ENCODE measurements at places on chromosomes 5 and 9.

- DNase-seq, result no peak
These were observed 221.1 kb upstream of the ACTBL2 start for GRCh38 chr5:57703721-57704120.

- no peak for DNase-seq
These were observed 172.3 kb downstream of the SEMA5A start for GRCh38 chr5:9373571-9373970.

GRCh38 chr5:38045446-38045845 lies 205.6 kb upstream of the GDNF start:
- no peak for DNase-seq

DNA sequence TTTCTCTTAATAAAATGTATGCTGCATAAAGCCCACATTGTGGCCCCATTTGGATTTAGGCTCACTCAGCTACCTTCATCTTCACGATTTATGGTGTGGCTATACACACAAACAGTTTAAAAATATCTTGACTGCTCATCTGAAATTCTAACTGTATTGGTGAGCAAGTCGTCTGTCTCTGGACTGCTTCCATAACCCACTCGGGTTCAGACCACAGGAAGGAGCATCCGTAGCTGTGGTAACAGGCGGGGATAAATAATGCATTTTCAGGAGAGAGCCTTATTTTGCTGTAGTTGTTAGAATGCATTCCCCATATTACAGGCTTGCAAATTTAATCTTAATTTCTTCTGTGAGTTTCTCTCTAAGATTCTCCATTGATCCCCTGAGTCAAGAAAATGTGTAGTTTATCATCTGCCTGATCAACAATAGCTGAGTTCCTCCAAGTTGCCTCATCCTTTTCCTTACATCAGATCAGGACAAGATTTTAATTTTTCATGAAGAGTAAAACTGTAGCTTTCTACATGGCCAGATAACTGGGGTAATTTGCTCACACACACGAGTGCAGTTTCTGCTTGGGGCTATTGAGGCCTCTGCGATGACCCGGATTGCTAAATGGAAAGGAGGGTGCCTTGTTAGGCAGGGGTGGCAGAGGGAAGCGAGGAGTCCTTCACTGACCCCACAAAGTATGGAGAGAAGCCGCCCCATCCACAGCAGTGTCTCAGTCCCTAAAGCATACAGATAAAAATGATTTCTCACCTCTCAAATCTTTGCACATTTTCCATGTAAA lies 133.9 kb downstream of the FSTL4 start:
- DNase-seq, result no peak

DNA sequence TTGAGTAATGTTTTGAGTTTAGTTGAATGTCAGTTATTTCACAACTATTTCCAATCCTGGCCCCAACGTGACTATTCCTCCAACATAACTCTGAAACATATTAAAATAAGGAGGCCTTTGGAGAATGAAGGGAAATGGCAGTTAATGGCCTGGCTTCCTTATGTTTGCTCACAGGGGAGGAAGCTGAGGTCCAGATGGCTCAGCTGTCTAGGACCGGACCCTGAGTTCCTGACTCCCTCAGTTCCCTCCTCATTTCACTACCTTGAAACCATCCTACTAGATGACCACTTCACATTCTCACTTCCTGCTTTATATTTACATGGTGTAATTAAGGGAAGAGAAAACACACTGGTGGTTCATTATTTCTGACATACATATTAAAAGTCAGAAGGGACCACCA lies 6.6 kb downstream of the OTULINL start:
- DNase-seq, result no peak

DNA sequence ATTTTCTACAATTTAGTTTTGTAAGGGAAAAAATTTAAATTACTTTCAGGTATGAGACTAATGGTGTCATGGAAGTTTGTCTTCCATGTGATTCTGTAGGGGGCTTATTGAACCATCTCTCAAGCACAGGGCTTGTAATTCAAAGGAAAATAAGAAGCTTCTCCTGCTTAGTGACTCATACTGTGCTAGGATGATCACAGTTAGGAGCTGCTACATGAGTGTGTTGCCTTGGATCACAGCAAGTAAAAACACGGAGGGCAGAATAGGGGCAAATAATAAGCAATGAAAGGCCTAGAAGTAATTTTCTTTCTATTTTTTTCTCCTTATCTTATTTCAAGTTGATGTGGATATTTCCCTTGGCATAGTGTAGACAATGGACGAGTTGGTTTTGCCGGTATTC lies 28.9 kb downstream of the TMEM167A start:
- DNase-seq, result no peak

GRCh38 chr5:149878371-149878770 lies 66.2 kb downstream of the PDE6A start:
- no peak for DNase-seq

DNA sequence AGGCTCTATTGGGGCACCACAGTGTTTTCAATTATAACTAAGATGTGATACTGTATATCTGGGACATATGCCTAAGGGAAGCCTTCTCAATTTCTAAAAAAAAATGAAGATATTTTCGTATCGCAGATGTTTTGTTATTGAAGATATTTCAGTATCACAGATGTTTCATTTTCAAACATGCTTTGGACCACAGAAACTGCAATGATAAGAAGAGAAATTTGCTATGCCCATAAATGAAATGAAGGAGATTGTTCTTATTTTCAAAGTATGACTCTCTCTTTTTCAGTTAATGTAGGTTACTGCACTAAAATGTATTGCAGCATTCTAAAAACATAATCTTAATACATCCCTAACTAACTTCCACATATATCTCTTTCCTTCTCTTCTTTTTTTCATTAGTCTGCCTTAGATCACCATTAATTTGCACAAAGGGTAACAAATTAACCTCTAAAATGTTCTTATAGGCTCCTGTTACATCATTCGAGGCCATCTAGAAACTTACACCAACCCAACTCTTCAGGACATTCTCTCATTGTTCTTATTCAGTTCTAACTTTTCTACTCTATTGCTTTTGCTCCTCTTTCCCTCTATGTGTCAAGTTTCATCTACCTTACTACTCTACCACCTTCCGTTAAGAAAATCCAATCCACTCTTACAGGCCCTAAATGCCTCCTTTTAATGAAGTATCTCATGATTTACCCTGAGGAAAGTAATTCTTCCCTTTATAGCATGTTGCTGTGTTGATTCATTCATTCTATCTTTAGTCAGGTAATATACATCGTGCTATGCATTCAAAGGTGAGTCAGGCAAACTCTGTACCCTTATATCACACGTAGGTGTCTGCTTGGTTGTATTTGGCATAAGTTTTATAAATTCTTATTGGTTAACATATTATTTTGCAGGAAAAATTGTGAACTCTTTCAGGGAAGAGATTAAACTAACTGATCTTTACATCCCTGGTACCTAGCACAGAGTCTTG lies 70.5 kb downstream of the ST8SIA4 start:
- no peak for DNase-seq

DNA sequence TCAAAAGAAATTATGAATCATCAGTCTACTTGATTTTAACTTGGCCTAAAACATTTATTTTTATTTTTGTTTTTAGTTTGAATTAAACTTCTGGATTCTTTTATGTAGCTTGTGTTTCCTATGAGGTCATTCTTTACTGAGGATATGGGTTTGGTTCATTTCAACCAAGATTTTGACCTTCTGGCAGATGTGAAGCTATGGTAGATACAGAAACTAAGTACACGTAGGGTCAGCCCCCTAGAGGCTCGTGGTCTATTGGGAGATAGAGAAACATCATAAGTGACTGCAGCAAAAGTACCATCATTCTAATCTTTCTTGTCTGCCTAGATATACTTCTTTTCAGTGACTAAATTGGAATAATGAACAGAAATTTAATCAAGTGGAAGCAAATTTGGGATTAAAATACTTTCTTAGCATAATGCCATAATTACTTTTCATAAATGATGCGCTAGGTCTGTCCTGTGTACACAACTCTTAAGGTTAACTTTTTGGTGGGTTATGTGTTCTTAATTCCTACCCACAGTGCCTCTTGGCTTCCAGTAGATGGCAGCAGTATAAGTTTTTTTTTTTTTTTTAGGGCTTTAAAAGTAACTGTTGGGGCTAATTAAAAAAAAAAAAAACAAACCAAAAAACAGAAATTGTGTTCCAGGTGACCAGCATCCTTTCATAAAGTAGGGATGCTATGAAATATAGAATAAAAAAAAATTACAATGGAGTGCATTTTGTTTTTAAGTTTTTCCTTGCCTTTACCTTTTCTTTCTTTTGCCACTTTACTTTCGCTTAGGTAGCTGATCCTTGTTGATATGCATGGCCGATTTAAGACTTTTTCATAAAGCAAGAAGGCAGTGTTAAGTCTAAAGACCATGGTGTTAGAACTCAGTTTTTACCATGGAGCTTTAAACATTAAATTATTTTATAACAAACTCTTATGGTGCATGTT lies 49.9 kb downstream of the LRRTM2 start:
- DNase-seq, result no peak

DNA sequence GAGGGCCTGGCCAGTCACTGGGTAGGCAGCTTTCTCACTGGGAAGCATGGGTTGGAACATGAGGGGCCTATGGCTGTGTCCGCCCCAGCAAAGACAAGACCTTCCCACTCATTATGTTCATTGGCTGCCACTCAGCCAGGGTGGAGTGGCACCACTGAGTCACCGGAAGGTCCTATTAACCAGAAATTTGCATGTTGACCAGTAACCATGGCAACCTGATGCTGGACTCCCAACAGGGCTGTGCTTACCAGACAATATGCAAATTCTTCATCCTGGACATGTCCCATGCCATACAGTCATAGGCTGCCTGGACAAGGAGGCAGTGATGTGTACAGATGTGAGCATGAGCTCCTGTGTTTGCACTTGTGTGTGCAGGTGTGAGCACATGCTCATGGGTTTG lies 66.7 kb downstream of the PSD2 start:
- DNase-seq, result no peak

- no peak for DNase-seq
These were observed 177.8 kb upstream of the SGCD start for GRCh38 chr5:156149213-156149612.

GRCh38 chr5:73822278-73822988 lies 196.4 kb downstream of the ARHGEF28 start:
- no peak for DNase-seq

DNA sequence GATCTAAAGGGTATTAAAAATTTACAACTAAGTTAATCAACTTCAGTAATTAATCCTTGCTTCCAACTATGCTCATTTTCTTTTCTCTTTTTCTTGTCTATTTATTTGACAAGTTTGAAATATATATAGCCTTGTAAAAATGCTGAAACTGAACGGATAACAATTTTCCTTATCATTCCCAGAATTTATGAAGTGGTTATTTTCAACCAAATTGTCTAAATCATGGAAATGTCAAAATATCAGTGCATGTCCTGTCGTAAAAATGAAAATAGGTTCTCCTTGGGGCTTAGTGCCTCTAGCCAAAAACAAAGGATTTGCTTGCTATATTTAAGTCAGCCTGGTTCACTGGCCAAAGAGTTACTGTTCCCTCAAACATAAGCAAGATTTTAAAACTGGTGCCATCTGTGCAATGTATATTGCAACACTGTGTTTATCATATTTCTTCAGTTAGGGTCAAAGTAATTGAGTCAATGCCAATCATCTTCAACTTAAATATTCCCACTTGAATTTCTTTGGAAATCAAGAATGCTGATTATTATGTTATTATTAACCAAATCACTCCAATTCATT lies 798.3 kb downstream of the MAT2B start:
- DNase-seq, result no peak

DNA sequence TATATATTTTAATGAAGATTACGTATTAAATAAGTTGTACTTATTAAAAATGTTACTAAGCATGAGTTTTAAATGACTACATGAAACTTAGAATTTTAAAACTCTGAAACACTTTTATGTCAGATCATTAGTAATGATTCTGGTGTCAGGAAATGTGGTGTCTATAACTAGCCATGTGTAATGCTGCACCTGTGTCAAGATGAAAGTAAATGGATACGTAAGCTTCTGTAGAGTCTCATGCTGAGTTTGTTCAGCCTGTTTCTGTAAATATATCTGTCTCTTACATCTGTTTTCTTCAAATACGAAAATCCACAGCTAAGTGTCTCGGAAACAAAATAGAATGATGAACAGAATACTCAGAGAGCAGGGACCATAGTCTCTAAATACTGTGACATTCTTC lies 278.0 kb upstream of the SMC2 start:
- DNase-seq, result no peak

DNA sequence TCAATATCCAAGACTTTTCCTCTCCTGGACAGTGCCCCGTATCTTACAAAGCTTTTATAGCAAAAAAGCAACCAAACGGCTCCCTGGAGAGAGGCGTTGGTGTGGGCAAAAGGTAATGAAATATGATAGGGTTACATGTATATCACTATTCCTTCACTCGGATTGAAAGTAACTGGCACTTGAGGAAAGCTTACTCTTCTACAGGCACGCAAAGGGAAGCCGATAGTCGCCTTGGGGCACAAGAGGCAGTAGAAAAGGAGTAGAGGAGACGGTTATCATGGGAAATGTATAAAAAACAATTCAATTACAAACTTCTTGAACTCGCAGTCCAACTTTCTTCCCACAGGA lies 1.1 kb downstream of the DIAPH1 start:
- DNase-seq, result no peak

GRCh38 chr9:129307227-129307970 lies 129.3 kb upstream of the IER5L start:
- DNase-seq, result no peak

- DNase-seq, result no peak
These were observed 413.3 kb downstream of the MLLT3 start for GRCh38 chr9:20208961-20209371.

DNA sequence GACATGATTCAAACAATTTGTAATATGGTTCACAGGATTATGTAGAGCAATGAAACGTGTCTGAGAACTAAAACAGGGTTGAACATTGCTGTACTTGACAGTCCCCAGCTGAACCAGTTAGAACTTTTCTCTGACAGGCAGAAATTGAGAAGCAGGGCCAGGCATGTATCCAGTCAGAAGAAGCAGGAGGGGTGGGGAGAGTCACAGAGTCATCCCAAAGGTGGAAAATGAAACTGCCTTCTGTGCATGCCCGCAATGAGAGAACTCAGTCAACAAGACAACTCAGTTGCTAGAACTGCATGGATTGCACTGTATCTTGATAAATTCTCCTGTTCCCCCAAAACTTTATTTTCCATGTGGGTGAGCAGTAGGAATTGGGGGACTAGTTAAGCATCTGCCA lies 72.9 kb upstream of the PRLR start:
- DNase-seq, result no peak

DNA sequence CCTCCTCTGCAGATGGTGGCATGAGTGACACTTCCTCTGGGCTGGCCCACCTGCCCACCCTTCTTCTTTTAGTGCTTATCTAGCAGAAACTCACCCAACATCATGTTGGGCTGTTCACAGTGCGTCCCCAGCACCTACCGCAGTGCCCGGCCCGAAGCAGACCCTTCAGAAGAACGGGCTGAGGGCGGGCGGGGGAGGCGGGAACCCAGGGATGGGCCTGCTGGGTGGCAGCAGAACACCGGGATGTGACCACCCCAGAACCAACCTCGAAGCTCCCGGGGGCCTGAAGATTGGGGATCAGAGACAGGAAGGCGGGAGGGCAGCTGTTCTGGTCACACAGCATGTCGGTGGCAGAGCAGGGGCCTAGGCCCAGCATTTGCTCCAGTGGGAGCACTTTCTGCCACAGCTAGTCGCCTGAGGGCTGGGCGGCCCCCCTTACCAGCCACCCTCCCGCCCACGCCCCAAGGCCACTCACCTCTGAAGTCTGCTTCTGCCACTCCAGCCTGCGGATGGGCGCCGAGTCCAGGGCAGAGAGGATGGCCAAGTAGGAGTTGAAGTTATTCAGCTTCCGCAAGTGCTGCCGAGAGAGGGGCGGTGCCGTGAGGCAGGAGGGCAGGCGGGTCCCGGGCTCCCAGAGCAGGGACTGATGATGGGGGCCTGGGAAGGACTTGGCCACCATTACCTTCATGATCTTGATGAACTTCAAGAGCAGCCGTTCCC lies 38.7 kb downstream of the PRRT1B start:
- DNase-seq, result no peak
